ENCODE measurements at places on chromosomes 3 and 15.

- peak; percentile 38 for DNase-seq
These were observed 49.1 kb downstream of the IQCH start for GRCh38 chr15:67303490-67304363.

GRCh38 chr15:61660579-61660978 lies 399.7 kb downstream of the VPS13C start:
- DNase-seq: no peak

- no peak for DNase-seq
These were observed 125.9 kb upstream of the SMAD3 start for GRCh38 chr15:66939451-66940023.

GRCh38 chr3:185837414-185837813 lies 12.6 kb upstream of the IGF2BP2 start:
- no peak for DNase-seq

DNA sequence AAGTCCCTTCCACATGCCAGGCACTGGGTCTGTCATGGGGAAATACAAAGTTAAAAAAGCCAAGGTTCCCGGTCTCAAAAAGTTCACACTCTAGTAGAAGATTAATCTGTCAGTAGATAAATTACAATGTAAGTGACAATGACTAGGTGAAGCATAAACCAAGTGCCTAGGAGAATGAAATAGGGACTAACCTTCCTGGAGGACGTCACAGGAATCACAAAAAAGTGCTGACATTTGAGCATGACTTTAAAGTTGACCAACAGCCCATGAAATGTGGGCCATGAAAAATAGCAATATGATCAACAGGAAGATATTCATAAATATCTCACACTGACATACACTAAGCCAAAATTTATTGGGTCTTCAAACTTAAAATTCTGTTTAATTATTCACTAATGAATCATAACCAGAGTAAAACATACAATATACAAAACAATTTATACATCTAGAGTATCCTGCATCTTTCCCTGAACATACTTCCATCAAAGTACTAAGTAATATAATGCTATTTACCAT lies 20.0 kb downstream of the COPS2 start:
- no peak for DNase-seq

GRCh38 chr3:11556851-11557644 lies 86.7 kb downstream of the VGLL4 start:
- DNase-seq: no peak

DNA sequence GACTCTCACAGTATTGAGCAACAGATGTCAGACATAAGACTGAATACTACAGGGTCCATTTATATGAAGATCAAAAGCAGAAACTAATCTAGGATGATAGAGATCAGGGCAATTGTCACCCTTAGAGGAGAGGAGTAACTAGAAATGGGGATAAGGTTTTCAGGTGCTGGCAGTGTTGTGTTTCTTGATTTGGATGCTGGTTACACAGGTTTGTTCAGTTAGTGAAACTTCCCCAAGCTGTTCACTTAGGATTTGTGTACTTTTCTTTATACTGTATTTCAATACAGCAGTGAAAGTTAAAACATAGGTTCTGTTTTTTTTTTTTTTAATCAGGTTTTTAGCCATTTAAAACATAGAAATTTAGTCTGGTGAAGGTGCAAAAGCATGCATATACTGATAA lies 39.1 kb upstream of the CMTM7 start:
- no peak for DNase-seq

DNA sequence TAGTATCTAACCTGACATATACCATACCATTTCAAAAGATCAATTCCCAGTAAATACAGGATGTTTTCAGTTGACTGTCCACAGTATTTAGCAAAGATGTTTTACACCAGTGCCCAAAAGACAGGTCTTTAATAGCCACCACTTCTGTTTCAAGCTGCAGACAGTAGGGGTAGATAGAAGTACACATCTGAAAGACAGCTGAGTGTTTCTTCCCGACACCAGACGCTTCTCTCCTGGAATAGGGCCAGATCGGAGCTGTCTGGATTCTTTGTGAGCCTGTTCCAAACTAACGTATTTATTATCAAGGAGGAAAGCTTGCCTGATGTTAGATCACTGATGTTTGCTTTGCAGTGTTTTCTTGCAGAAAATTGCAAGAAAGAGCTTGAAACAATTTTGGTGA lies 136.1 kb upstream of the RBMS3 start:
- no peak for DNase-seq

GRCh38 chr15:90581771-90582352 lies 52.1 kb downstream of the CRTC3 start:
- no peak for DNase-seq

GRCh38 chr3:98710067-98710659 lies 53.0 kb upstream of the ST3GAL6 start:
- peak; percentile 34 for DNase-seq

DNA sequence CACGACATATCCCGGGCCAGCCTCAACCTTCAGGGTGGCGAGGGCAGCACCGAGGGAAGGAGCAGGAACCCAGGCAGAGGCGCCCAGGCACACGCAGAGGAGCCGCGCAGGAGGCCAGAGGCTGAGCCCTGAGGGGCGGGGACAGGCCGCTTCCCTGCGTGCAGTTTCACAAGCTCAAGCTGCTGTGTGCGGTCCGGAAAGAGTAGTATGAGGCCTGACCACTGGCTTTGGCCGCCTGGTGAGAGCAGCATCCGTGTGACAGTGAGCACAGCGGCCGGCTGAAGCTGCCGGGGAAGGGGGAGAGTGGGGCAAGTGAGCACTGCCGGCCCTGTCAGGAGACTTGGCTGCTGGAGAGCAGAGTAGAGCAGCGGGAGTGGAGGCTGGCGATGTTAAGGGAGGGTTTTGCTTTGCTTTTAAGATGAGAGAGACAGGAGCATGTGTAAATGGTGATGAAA lies 8.7 kb downstream of the ZDHHC19 start:
- DNase-seq: peak; percentile 87

GRCh38 chr3:172181932-172182586 lies 142.7 kb downstream of the FNDC3B start:
- peak; percentile 74 for DNase-seq

DNA sequence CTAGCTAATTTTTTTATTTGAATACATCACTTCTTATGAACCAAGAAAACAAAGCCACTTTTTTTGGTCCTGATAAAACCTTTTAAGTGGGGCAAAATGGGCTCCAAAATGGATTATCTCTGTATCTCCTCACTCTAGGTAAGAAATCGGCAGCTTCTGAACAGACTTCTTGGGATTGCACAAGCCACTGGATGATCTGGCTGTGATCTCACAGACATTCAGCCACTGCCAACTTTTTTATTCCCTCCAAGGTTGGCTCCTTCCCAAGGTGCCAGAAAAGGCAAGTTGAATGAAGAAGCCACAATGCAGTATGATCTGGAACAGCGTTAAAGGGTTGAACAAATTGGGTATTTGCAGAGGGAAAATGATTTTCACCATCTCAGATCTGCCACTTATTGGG lies 73.2 kb downstream of the PRICKLE2 start:
- no peak for DNase-seq

DNA sequence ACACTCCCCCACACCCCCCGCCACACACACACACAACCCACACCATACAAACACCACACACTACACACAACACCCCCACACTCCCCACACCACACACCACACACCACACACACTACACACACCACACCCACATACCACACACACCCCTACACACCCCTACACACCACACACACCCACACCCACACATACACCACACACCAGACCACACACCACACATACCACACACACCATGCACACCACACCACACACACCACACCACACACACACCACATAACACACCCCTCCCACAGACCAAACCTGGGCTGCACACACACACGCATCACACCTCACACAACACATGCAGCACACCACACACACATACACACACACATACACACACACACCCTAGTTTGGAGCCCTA lies 1.8 kb upstream of the RASGRF1 start:
- no peak for DNase-seq

DNA sequence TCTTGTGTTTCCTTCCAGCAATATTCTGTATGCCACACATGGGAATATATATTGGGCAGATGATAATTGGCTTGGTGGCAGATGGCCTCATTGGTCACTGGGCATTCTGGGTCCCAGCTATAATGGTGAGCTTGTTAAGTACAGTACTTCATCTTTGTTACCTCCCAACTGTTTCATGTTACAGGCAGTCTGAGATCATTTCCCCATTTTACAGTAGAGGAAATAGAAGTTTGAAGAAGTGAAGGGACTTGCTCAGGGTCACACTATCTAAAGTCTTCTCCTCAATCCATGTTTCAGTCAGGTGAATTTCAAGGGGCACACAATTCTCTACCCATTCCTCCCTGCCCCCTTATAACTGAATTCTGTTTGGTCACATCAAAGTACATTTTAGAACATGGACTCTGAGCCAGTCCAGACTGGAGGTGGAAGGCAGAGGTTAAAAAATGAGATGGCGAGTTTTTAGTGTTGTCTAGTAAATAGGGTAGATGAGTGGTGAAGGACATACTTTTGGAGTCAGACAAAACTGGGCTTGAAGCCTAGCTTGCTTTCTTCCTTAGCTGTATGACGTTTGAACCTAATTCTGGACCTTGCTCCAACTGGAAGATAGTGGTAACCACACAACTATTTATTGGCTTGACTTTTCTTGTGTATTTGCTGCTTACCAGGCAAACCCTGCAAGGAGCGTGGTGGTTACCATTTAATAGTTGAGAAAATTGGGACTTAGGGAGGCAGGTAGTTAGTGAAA lies 2.5 kb downstream of the EEFSEC start:
- DNase-seq: peak; percentile 60

GRCh38 chr3:128072454-128073184 lies 20.4 kb downstream of the SEC61A1 start:
- DNase-seq: no peak

DNA sequence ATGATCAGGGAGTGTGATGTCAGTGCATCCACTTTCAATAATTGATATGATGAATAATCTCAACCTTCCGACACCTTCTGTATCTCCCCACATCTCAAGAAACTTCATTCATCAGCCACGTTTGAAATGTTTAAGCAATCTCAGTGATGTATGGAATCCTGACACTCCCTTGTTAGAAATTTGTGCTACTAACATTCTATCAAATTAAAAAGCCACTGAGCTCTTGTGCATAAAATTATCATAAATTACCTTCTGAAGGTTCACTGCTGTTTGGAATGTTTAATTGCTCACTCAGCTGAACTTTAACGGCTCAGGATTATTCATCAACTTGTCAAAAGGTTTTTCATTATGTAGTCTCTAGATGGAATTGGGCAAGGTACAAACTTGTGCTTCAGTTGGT lies 108.4 kb upstream of the DPH6 start:
- no peak for DNase-seq

DNA sequence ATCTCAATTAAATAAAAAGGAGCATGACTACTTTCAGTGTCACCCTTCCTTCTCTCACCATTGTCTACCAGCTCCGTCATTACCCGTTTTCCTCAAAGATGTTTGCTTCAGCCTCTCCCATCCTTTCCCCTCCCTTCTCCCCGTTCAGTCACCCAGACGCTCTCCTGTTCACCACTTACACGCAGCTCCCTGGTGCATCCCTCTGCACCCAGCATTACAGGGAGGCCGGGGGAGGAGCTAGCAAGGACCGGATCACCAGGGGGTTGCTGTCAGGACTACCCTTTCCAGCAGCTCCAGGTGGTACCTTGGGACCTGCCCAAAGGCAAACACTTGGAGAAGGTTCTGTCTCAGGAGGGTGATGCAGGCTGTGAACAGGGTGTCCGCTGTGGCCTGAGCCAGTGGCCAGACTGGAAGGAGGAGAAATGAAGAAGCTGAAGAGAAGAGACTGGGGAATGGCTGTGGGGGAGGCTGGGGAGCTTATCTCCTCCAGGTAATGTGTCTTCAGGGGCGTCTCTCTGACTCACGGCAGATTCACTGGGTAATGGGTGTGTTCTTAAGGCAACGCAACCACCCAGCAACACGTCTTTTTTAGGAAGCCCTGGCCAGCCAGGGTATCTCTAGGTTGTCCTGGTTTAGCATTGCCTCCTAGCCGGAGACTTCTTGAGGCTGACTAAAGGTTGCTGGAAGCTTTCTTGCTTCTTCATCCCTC lies 21.8 kb upstream of the BDH1 start:
- no peak for DNase-seq

DNA sequence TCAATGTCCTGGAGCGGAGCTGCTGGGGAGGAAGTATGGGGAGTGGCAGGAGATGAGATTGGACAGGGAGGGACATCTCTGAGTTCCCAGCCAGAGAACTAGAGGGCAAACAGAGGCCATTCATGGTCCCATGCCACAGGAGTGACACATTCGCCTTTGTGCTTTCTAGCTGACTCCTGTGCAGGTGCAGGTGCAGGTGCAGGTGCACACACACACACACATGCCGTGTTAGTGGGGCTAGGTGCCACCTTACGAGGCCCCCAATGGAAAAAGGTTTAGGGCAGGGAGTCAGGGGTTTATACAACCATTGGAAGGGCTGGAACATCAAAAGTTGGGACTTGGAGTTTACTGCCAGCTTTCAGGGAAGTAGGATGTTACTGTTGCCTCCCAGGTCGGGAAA lies 52.0 kb downstream of the TPRA1 start:
- no peak for DNase-seq

GRCh38 chr15:75731248-75732151 lies 18.9 kb upstream of the CSPG4 start:
- DNase-seq: peak; percentile 51

- DNase-seq: no peak
These were observed 57.5 kb upstream of the LMOD3 start for GRCh38 chr3:69179740-69180372.

GRCh38 chr15:68655686-68656437 lies 77.1 kb downstream of the CORO2B start:
- no peak for DNase-seq

DNA sequence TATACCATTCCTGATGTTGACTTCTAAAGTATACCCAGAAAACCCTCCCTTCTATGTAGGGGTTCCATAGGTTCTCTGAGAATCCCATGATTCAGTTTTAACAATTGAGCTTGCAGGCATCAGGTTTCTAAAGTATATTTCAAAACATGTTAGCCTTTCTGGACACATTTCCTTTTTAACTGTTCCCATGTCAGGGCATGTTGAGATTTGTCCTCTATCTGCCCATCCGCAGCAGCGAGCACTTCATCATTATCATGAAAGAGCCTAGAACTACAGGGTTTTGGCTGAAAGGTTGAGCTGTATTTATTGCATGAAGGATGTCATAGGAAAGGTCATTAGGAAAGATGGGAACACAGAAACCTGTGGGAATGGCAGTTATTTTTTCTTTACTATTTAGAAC lies 201.1 kb upstream of the BHLHE40 start:
- no peak for DNase-seq

DNA sequence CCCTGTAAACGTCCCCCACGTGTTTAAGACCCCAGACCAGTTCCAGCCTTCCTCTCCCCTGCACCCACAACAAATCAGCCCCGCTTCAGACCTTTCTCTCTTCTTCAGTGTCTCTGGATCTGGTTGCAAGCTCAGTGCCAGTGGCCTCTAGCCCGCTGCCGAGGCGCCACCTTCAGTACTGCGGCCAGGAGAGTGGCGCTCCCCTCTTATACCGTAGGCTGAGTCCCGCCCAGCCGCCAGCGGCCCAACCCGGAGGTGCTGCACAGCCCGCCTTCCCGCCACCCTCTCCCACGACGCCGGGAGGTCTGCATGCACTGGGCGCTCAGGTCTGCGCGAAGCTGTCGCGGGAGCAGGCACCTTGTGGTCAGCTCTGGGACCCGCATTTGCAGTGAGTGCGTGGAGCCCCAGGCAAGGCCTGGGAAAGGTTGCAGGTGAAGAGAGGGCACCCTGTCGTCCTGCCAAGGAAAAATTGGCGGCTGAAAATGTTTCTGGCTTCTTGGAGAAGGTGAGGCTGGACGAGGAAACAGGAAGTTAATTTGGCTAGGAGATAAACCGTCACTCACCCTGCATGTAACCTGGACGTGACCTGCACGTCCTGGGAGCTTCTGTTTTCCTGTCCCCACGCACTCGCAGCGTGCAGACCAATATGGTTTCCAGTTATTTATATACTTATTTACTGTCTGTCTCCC lies at the start of gene C2CD4B:
Gene C2CD4B (minus strand): TSS at position 182 of the 689 bp plus-strand sequence. CDS start 301 bp downstream, outside the sequence.
- DNase-seq: peak; percentile 12
